Stimulated activated CD8-positive, alpha-beta memory T cell treated with anti-CD3 and anti-CD28 coated beads, Interleukin-2, amount 100 ng/mL, for 1 hour (primary cell): ENCODE measurements at places on chromosomes 5 and 9.

- DNase-seq, result no peak
Measured at GRCh38 chr5:95022967-95023695, 261.8 kb downstream of the MCTP1 start.

DNA sequence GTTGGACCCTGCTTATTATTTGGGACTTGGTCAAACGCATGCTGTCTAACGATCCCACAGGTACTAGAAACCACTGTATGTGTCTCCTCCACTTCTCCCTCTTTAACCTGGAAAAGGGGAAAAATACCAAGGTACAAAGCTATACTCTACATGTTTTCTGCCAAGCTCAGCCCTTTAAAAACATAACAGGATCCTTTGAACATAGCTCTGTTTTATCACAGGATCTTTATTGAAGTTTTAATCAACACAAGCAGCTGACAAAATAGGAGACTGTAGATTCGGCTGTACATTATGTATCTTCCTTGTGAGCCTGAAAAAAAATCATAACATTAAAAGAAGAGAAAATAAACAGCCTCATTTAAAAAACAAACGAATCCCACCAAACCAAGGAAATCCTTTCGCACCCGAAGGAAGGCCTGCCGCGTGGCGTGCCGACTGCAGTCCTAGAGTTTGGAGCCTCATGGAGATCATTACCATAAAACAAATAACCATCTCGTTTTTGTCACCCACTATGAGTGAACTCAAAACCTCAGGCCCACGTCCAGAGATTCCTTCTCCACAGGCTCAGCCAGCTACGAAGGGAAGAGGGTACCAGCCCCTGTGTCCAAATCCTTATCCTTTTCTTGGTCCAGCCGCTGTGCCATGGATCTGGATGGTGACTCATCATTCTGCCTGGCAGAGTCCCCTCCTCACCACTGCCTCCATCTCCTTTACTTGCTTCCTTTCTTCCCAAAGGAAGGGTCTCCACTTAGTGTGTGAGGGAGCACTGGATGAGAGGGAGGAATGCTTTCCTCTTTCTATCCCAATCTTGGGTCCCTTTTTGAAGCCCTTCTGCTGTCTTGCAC is 651.1 kb downstream of the CCDC171 start:
- DNase-seq, result no peak

- DNase-seq, result no peak
Measured at GRCh38 chr9:109817846-109818472, 38.0 kb downstream of the PALM2AKAP2 start.

DNA sequence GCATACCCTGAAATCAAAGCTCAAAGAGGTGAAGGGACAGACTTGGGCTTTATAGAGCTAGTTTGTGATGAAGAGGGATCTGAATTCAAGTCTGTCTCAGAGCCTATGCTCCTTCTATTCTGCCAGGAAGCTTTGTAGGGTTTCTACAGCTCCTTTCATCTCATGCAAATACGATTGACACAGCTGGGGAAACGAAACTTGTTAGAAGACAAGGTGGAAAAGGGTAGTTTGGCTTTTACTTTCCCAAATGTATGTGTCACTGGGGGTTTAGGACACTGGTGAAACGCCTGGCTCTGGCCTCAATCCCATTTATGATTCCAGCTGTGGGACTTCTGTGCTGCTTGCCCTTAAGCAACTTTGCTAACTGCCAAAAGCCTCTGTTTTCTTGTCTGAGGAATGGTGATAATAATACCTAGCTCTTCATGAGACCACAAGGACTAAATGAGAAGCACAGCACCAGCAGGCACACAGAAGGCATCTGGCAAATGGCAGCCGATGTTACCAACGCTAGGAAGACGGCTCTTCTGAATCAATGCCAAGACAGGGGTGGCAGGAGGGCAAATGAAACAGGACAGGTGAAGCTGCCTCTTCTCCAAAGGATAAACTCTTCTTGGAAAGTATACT is 70.3 kb upstream of the EQTN start:
- no peak for DNase-seq

- DNase-seq, result no peak
Measured at GRCh38 chr5:72234868-72235267, 85.2 kb downstream of the MRPS27 start.

DNA sequence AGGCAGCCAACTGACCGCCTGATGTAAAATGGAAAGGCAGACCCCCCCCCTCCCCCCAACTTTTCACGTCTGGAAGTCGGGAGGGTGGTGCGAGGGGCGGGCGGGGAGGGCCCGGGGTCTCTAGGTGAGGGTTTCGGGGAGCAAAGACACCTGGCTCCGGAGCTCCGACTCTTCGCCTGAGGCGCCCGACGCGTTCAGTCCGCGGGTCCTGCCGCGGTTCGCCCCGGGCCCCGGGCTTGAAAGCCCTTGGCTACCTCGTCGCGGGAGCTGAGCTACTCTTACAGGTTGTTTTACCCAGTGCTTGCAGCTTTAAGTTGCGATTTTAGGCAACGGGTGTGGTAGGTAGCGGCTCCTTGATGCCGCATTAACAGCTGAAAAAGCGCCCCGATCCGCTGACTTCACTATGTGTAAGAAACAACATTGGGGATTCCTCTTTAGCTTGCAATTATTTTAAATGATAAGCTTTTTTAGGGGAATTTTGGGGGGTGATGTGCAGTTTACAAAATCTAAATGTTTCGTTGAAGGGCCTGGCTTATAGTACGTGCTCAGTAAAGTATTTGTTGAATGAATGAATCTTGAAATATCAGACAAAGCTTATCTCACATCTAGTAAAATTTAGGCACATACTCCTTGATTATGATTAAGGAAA is 722 bp downstream of the CDC42SE2 start:
- no peak for DNase-seq

GRCh38 chr5:2256691-2257280 is 374.1 kb upstream of the IRX4 start:
- no peak for DNase-seq
